ENCODE measurements at places on chromosomes 3 and 15.
A peak's percentile ranks its signal among the peaks of the same experiment; 100 is the strongest.

- no peak for DNase-seq
These were observed 37.5 kb downstream of the NBEAL2 start for GRCh38 chr3:47016934-47017435.

- DNase-seq, result no peak
These were observed 23.2 kb downstream of the ILDR1 start for GRCh38 chr3:121998611-121999473.

- no peak for DNase-seq
These were observed 209.1 kb upstream of the NR2E3 start for GRCh38 chr15:71601038-71601834.

DNA sequence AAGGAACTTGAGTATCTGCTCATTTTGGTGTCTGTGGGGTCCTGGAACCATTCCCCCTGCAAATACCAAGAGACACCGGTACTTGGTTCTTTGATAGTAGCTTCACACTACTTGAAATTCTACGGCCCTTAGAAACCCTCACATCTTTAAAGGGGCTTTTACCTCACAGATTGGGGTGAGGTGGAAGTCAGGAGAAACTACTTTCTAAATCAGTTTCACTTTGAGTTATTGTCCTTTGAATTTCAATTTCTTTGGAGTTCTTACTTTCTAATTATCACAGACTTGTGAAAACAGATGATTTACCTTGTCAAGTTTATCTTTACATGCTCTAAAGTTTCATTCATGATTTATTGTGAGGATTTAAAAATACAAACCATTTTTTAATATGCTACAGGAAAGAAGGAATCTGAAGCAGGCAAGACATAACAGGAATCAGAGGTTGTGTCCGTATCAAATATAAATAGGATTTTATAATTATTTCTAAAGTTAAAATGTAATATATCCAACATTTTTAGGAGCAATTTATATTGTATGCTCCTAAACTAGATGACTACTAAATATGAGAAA is 98.9 kb downstream of the NEDD4 start:
- DNase-seq, result no peak

GRCh38 chr3:171343693-171344092 is 116.5 kb downstream of the TNIK start:
- no peak for DNase-seq

- no peak for DNase-seq
These were observed 89.9 kb upstream of the TBL1XR1 start for GRCh38 chr3:177287231-177287630.

DNA sequence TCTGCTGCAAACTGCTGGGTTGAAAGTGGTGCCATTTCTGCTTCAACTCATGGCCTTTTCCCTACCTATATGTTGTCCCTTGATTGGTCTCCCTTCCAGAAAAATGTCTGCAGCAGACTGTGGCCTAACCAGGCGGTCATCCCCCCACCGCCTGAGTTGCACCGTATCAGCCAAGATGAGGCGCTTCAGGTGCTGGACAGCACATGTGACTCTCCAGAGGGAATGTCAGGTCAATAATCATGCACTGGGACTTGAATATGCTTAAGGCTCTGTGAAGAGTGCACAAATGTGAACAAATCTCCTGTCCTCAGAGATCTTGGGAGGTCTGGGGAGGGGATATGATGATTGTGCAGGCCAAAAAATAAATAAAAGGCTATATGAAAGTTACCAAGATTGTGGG is 32.2 kb downstream of the LRTM1 start:
- no peak for DNase-seq

GRCh38 chr3:39911465-39912309 is 102.3 kb downstream of the MYRIP start:
- peak; percentile 8 for DNase-seq

- DNase-seq, result no peak
These were observed 26.6 kb upstream of the GK5 start for GRCh38 chr3:142251951-142252350.

DNA sequence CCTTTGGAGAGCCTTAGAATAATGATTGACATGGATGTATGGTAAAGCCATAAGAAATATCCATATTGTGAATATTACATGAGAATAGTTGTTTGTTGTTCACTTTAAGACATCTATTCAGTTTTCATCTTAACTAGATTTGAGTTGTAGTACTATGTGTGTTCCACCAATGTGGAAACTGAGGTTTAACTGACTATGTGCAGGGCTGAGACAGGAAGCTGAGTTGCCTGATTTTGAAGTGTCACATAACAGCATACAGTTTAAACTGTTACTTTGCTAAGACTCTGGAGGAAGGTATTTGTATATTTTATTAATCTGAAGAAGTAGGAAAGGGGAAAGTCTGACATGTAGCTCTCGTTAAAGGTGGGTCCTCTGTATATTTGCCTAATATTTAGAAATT is 2.1 kb downstream of the ECT2 start:
- DNase-seq, result no peak

All from foreskin melanocyte (primary cell).